ENCODE measurements at places on chromosomes 3 and 15.

- no peak for DNase-seq
Measured at GRCh38 chr3:72133329-72134011, 348.5 kb upstream of the PROK2 start.

GRCh38 chr3:189148081-189148507, 23.7 kb upstream of the TPRG1 start:
- peak; percentile 55 for DNase-seq

DNA sequence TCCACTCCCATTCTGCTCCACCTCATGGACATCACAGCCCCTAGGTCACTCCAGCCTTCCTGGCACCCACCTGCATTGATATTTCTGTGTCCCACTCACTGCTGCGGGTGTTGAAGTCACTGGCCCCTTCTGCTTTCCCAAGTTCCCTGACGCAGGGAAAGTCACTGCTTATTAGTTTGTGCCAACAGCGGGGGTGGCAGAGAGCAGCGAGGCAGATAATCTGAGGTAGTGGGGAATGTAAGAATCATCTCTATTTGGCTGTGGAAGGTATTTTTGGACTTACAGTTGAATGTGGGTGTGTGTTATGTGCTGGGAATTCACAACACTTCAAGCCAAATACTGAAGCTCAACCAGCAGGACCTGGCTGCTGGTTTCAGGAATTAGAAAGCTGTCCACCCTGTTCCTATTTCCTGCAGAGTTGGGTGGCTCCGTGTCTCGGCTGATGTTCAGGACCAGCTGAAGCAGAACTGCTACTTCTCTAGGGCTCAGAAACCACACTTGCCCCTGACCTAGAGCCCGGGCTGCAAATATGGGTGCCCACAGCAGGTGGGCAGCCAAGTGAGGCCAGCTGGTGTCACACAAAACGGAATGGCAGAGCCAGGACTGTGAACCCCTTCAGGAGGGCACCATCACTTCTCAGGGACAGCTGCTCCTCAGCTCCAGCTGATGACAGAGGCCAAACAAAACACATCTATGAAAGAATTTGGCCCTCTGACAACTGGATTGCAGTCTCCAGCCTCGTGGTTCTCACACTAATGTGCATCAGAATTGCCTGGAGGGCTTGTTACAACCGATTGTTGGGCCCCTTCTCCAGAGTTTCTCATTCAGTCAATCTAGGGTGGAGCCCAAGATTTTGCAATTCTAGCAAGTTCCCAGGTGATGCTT, 57.7 kb downstream of the SEMA5B start:
- no peak for DNase-seq

DNA sequence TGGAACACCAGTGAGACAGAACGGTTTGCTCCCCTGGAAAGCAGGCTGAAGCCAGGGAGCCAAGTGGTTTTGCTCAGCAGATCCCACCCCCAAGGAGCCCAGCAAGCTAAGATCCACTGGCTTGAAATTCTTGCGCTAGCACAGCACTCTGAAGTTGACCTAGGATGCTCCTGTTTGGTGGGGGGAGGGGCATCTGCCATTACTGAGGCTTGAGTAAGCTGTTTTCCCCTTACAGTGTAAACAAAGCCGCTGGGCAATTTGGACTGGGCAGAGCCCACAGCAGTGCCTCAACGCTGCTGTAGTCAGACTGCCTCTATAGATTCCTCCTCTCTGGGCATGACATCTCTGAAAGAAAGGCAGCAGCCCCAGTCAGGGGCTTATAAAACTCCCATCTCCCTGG, 241.4 kb downstream of the GABRB3 start:
- no peak for DNase-seq

DNA sequence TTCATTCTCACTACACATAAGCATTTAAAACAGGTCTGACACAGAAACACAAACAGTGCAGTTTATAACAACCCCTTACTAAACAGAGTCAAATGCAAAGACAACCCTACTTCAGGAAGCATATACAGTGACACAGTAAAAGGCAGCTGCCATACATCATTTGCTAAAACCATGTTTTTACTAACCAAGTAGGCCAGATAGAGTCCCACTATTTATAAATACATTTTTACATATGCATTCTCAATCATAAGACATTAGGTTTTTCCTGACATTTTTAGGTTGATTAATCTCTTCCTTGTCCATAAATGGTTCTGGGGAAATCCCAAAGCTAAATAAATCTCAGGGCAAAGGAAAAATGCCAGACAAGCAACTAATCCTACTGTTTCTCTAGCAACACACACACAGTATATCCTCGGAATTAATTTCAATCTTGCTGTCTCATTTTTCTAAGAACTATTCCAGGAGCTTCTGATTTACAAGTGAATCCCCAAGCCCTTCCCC, 39.0 kb downstream of the CHAC1 start:
- DNase-seq, result no peak

DNA sequence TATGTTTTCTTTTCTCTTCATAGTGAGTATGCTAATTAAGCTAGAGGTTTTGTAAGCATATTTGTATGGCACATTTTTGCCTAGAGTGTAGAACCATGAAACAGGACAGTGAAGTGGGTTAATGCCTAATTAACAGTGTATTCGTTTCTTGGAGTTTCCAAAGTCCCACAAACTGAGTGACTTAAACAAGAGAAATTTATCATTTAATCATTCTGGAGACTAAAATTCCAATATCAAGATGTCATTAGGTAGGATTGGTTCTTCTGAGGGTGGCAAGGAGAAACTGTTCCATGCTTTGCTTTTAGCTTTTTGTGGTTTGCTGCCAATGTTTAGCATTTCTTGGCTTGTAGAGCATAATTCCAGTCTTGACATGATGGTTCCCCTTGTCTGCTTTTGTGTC, 734.2 kb downstream of the NAALADL2 start:
- DNase-seq, result no peak

DNA sequence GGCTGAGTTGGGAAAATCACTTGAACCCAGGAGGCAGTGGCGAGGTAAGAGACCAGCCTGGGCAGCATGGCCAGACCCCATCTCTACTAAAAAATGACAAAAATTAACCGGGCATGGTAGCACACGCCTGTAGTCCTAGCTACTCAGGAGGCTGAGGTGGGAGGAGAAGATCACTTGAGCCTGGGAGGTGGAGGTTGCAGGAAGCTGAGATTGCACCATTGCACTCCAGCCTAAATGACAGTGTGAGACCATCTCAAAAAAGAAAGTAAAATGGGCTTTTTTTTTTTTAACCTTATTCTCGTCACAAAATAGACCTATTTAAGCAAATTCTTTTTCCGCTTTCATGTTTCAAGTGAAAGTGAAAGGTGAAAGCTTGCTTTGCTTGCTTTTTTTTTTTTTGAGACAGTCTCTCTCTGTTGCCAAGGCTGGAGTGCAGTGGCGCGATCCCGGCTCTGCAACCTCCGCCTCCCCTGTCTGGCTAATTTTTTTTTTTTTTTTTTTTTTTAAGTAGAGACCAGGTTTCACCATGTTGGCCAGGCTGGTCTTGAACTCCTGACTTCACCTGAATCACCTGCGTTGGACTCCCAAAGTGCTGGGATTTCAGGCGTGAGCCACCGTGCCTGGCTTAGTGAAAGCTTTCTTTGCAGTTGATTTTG, 3.6 kb downstream of the PDIA3 start:
- DNase-seq, result peak; percentile 14

DNA sequence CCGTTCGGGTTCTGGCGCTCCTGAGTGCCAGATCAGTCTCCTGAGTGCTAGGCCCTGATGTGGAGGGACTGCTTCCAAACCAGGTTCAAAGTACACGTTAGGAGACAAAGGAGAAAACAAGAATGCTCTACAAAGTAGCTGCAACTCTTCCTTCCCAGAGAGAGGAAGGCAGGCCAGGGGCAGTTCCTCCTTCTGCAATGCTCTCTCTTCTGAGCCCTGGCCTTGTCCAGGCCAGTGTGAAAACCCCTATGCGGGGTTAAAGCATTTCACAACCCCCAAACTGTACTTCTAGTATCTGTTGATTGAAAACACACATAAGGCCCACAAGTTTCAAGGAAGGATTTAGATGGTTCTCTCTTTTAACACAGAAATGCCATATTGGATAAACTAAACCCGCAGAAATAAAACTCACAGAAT, 9.7 kb upstream of the CALML4 start:
- no peak for DNase-seq

- no peak for DNase-seq
Measured at GRCh38 chr3:132231633-132232032, 85.6 kb upstream of the ACP3 start.

DNA sequence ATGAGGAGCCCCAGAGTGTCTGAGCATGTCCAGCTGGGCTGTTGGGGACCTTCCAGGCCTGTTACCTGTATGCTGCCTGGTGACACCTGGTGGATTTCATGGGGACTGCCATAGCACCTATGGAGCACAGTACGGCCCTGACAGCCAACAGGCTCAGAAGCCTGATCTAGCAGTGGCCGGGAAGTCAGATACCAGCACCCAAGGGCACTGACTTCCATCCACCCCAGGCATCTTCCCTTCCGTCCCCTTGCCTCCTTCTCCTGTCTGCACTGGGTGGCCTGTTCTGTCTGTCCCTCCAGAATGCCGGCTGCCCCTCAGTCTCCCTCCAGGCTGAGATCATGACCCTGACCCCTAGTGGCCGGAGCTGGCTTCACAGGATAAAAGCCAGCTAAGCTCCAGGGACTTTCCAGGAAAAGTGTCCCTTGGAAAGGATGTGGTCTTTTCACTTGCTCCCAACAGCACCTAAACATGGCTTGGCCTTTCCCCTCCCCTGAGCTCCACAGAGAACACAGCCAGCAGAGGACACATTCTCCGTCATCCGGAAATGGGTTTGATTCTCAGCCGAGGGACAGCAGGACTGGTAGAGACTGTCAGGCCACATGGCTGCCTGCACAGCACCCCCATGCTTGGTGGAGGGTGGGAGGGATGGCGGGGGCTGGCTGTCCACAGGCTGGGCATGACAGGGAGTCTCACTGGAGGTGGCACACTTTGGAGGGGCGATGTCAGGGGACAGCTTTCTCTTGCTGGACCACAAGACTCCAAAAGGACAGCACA, 9.5 kb downstream of the RPS17 start:
- DNase-seq, result peak; percentile 64

DNA sequence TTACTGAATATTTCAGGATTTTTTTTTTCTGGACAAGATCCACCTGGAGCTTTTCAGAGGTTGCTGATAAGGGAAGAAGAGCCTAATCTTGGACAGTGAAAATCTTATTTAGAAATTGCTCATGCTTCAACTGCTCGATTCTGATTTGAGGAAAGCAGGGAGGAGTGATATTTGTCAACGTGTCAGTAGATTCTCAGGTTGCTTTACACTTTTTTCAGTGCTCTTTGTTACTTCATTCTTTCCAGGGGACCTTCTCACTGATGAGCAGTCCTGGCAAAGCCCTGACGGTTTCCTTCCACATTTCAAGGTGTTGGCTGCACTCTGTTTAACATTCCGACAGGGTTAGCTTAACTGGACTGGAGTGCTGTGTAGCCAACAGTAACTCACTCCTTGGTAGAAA, 24.1 kb upstream of the RARB start:
- no peak for DNase-seq

DNA sequence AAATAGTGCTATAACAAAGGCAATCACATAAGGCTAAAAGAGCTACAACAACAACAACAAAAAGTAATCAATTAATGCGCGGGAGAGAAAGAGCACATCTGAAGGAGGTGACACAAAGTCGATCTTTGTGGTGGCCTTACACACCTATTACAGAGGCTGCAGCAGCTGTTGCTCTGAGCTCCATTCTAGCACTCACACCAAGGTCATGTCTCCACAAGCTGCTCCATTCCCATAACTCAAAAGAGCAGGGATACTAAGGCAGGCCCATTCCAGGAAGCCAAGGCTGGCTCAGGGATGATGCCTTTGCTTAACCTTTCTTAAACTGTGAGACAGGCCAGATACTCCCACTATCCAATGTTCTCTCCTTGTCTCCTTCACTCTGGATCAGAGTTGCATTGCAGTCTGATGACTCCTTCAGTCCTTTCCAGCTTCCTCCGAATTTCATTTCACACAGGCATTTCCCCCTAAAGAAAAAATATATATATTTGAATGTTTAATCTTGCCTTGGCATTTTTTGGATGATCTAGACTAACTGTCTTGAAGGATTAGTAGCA, 52.7 kb downstream of the SNTN start:
- no peak for DNase-seq

- DNase-seq, result no peak
Measured at GRCh38 chr3:70464876-70465275, 152.4 kb upstream of the MDFIC2 start.

- DNase-seq, result no peak
Measured at GRCh38 chr15:101451846-101452245, 37.7 kb downstream of the PCSK6 start.

- no peak for DNase-seq
Measured at GRCh38 chr3:50126287-50127211, 28.6 kb upstream of the SEMA3F start.

- DNase-seq, result no peak
Measured at GRCh38 chr15:30650012-30650929, 24.3 kb downstream of the ARHGAP11B start.
